ENCODE measurements at places on chromosomes 5 and 9.

DNA sequence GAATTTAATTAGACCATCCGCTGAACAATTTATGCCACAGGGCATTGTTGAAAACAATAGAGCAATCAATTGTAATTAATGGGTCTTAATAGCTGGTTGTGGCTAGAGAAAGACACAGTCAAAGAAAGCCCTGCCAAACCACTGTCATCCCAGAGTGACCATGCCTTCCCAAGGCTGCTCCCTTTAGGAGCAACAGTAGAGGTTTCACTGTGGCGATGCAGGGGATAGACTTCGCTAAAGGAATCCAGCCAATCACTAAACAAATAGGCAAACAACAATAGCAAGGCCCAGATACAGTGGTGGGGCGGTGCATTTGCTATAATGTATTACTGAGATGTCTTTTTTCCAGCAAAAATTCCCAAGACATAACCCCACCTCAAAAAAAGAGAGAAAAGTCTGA, 87.8 kb upstream of the SLC27A6 start:
- DNase-seq: no peak

DNA sequence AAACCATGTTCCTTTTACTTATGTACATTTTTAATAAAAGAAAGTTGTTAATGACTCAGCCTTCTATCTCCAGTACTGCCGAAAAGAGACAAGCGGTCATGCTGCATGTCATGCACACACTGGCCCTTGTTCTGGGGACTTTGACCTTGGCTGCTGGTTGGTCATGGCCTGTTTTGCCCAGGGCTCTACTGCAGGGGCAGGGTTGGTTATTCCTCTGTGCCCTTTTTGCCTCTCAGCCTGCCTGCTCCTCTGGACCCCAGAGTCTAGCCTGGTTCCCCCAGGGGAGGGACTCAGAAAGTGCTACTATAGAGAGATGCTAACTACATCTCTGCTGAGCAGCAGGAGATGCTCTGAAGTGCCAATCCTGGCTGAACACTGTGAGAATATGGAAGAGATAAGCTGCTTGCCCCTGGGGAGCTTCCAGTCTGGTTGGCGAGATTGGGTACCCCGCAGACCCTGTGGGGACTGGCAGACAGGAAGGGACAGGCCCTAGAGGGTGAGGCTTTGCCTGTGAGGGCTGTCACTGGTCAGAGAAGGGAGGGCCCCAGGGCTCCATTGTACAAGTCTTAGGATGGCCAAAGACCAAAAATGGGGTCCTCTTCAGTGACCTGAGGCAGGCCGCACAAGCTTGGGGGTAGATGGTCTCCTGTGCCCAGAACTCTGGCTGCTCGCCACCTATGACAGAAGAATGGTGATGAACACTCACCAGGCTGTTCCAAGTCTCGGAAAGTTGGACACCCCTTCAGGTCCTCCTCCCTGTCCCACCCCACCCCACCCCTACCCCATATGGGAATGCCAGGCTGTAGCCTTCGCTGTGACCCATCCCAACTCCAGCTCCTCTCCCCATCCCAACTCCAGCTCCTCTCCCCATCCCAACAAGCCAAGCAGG, 14.3 kb downstream of the IRF1 start:
- DNase-seq: no peak

DNA sequence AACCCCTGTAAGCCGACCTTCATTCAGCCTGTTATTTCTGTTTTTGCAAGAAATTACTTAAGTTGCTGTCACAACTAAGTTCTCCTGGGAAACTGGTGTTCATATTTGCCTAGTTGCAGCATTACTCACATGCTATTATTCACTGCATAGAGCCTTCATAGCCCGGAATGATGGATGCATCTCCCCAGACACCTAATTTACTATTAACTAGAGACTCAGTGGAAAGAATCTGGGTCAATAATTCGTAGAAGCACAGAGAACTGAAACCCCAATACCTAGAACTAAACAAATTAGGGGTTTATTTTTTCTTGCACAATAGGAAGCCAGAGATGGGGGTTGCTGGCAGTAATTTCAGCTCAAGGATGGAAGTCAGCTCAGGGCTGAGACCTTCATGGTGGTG, 45.7 kb upstream of the FAM170A start:
- DNase-seq: no peak

DNA sequence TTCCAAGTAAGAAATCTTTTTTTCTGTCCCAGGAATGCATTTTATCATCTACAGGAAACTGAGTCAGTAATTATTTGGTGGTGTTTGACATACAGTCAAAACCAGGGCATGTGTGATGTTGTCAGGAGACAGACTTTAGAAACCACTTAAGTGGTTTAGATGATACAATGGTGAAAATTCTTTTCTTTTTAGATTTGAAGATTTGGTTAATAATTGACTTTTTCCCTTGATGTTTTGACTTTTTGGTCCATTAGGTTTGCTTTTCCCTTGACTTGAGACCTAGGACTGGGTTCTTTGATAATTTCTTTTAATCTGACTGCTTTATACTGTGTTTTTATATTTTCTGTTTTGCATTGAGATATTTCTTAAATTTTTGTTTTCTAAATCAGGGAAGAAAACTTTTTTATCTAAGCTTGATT, 85.2 kb downstream of the RASGRF2 start:
- no peak for DNase-seq

DNA sequence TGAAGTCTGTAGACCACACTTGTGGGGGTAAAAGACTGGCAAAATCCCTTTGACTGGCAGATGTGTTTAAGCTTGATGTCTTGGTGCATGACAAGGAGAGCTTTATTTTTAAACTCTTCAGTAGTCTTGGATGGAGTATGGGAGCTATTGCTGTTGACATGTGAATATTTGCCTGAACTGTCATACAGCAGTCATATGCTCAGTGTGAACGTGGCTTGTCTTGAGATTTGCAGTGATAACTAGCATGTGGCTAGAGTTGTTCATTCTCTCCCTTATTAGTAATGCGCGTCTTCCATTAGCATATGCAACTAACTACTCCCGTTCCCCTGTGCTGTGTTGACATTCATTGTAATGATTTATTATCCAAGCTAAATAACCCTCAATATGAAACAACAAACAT, 523.6 kb upstream of the WWC1 start:
- DNase-seq: no peak

- no peak for DNase-seq
Measured at GRCh38 chr9:99274495-99274894, 52.4 kb downstream of the SEC61B start.

Measured in SK-N-MC (cell line).